ENCODE measurements at places on chromosomes 13 and 19. TPM values are rescaled to one million over a fixed set of nuclear protein-coding genes. Genes with fewer than 3 reads are reported as not detected.
A peak's percentile ranks its signal among the peaks of the same experiment; 100 is the strongest.

DNA sequence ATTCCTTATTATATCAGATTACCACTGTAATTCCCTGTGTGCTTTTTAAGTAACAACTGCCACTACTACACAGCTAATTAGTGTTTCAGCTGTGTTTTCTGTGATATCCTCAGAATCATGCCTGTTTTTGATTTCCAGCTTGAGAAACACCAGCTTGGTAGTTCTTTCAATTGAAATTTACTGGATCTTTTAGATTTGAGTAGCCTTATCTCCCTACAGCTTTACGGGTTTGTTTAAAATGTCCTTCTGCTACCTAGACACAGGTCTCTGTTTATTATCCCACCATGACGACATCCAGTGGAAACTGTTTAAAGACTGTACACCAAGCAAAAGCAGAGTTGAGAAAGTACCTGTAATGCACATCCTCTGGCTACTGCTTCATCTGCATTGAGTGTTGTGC is 12.1 kb downstream of the HSPH1 start:
- H3K27ac ChIP-seq = no peak overlapping the region
- peaks cover 65% of the 10 kb centered on the region for H3K36me3 ChIP-seq
- H3K4me3 ChIP-seq = no peak overlapping the region
- no peaks in the 10 kb centered on the region for H3K4me1 ChIP-seq
- H3K27me3 ChIP-seq = no peaks in the 10 kb centered on the region

- H3K27ac ChIP-seq = no peak overlapping the region
- H3K4me1 ChIP-seq = peaks cover 2% of the 10 kb centered on the region
- peaks cover 18% of the 10 kb centered on the region for H3K36me3 ChIP-seq
- H3K27me3 ChIP-seq = no peaks in the 10 kb centered on the region
Measured at GRCh38 chr19:8459520-8460270, 14.9 kb downstream of the HNRNPM start.

ZNF723 gene
- total RNA-seq = not detected

USPL1 gene
- 18.4 TPM for total RNA-seq

DNA sequence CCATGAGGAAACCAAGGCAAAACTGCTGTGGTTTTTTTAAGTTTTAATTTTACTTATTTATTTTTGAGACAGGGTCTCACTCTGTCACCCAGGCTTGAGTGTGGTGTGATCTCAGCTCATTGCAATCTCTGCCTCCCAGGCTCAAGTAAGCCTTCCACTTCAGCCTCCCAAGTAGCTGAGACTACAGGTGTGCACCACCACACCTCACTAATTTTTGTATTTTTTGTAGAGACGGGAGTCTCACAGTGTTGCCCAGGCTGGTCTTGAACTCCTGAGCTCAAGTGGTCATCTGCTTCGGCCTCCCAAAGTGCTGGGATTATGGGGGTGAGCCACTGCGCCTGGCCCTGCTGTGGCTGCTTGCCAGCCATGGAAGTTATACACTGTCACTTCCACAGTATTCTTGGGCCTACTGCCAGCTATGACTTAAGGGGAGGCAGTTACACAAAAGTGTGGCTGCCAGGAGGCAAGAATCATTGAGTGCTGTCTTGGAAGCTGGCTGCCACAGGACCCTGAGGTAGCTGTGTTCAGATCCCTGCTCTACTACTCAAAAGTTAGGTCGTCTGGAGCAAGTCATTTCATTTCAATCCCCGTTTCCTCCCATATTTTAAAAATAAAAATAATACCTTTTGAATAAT is 12.7 kb downstream of the FARP1 start:
- no peaks in the 10 kb centered on the region for H3K27me3 ChIP-seq
- no peak for DNase-seq
- H3K27ac ChIP-seq = no peak overlapping the region
- H3K4me3 ChIP-seq = no peak overlapping the region

PIN1 gene
- total RNA-seq = 57.7 TPM

- H3K36me3 ChIP-seq = peaks cover 22% of the 10 kb centered on the region
- H3K4me1 ChIP-seq = no peaks in the 10 kb centered on the region
- peak; percentile 78 for DNase-seq
- H3K27ac ChIP-seq = peak overlapping the region; percentile 86
- no peaks in the 10 kb centered on the region for H3K27me3 ChIP-seq
Measured at GRCh38 chr19:35755550-35756376, 1.1 kb downstream of the HSPB6 start.

FPR2 gene
- total RNA-seq = 2.3 TPM

ERVK3-1 gene
- 35.4 TPM for total RNA-seq

- no peaks in the 10 kb centered on the region for H3K27me3 ChIP-seq
- no peak overlapping the region for H3K27ac ChIP-seq
- no peak overlapping the region for H3K4me3 ChIP-seq
- no peak for DNase-seq
Measured at GRCh38 chr19:8404391-8405151, 8.5 kb upstream of the MARCHF2 start.

- no peaks in the 10 kb centered on the region for H3K27me3 ChIP-seq
- peak overlapping the region; percentile 32 for H3K27ac ChIP-seq
- no peaks in the 10 kb centered on the region for H3K36me3 ChIP-seq
- H3K4me3 ChIP-seq = no peak overlapping the region
Measured at GRCh38 chr19:47613165-47614020, 4.5 kb downstream of the BICRA start.

GRCh38 chr19:50639121-50640112 is at the start of gene SYT3:
Gene SYT3 (minus strand): TSS chr19:50639881. CDS start chr19:50637411, 2,470 bp downstream.
- H3K27me3 ChIP-seq = peaks cover 3% of the 10 kb centered on the region
- no peak within 1 kb of the TSS for H3K27ac ChIP-seq
- DNase-seq = peak; percentile 67
- H3K4me1 ChIP-seq = no peaks in the 10 kb centered on the region
- H3K4me3 ChIP-seq = peak within 1 kb of the TSS; percentile 37
- H3K36me3 ChIP-seq = no peaks in the 10 kb centered on the region

GRCh38 chr19:16382775-16383543 is 58.3 kb downstream of the KLF2 start:
- H3K36me3 ChIP-seq = peaks cover 19% of the 10 kb centered on the region
- peak overlapping the region; percentile 87 for H3K27ac ChIP-seq
- no peak overlapping the region for H3K4me3 ChIP-seq
- DNase-seq = peak; percentile 87

GRCh38 chr19:55257461-55258420 is 1.1 kb downstream of the PPP6R1 start:
- peak overlapping the region; percentile 62 for H3K4me3 ChIP-seq
- H3K36me3 ChIP-seq = no peaks in the 10 kb centered on the region
- DNase-seq = peak; percentile 22

GRCh38 chr13:88246239-88246638 is 575.1 kb downstream of the SLITRK5 start:
- no peak for DNase-seq
- H3K36me3 ChIP-seq = no peaks in the 10 kb centered on the region
- no peaks in the 10 kb centered on the region for H3K27me3 ChIP-seq
- no peaks in the 10 kb centered on the region for H3K4me1 ChIP-seq

DNA sequence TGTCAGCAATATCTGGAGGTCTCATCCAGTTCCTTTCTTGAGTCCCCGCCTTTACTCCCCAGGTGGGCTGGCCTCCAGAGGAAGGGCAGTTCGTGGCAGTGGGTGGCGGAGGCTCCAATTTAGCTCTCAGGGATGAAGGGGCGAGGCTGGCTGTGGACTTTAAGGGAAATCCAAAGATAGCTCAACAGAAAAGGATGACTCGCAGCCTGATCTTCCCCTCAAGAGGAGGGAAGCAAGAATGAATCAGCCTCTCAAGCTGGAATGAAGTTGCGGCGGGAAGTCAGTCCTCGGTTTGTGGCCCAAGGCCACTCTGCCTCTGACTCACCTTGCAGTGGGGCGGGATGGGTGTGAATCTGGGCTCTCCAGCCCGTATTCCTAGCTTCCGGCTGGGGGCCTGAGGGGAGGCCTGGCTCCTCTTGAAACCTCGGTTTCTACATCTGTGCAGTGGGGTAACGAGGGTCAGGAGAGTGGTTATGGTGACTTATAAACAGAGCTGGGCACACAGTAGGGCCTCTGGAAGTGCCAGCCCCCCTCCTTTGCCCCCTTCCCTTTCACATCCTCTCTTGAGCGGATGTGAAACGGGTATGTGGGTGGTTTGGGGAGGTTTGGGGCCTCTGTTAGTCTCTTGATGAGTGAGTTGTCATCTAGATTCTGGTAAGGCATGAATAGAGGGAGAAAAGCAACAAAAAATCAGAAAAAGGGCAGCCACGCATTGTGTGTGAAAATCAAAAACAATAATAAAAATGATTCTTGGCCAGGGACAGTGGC is 10.5 kb upstream of the SMG9 start:
- H3K27ac ChIP-seq = no peak overlapping the region
- H3K27me3 ChIP-seq = no peaks in the 10 kb centered on the region
- DNase-seq = no peak
- no peaks in the 10 kb centered on the region for H3K36me3 ChIP-seq

- no peaks in the 10 kb centered on the region for H3K36me3 ChIP-seq
- no peak for DNase-seq
- H3K27ac ChIP-seq = no peak overlapping the region
- no peaks in the 10 kb centered on the region for H3K27me3 ChIP-seq
Measured at GRCh38 chr13:44927968-44928367, 61.3 kb downstream of the NUFIP1 start.

DNA sequence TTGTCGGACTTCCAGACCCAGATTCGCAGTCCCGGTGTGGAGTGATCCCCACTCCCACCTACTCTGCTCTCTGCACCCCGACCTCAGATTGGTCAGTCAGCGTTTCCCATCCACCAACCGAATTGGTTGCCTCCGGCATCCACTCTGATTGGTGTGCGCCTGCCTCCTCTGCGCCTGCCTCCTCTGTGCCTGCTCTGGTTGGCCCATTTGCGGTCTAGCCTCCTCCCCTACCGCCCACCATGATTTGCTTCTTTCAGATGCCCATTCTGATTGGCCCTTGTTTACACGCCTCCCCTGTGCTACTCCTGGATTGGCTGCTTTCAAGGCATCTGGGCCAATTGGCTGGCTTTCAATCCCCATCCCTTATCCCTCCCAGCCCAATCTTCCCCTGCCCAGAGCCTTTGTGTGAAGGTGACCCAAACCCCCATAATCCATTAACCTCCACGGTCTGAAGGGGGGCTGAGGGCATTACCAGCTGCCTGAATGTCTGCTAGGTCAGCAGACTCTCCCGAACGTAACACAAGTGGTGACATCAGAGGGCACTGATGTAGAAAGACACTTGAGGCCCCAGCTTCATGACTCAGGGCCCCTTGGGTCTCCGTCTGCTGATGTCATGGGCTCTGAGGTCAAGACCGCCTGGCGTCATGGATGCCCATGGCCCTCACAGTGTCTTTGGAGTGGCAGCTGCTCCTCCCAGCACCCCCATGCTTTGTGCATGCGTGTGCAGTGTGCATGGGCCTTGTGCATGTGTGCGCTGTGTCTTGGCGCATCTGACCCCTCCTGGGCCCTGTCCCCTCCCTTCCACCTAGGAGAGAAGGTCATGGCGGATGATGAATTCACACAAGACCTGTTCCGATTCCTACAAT is 80.4 kb downstream of the MAP4K1 start:
- H3K27ac ChIP-seq = no peak overlapping the region
- no peak for DNase-seq
- H3K4me3 ChIP-seq = no peak overlapping the region
- no peaks in the 10 kb centered on the region for H3K27me3 ChIP-seq
- no peaks in the 10 kb centered on the region for H3K4me1 ChIP-seq

TYROBP gene
- 77.6 TPM for total RNA-seq

- no peaks in the 10 kb centered on the region for H3K27me3 ChIP-seq
- H3K4me1 ChIP-seq = peaks cover 8% of the 10 kb centered on the region
- no peaks in the 10 kb centered on the region for H3K36me3 ChIP-seq
- H3K4me3 ChIP-seq = no peak overlapping the region
- DNase-seq = no peak
Measured at GRCh38 chr13:95298971-95299621, 2.2 kb downstream of the ABCC4 start.

DNA sequence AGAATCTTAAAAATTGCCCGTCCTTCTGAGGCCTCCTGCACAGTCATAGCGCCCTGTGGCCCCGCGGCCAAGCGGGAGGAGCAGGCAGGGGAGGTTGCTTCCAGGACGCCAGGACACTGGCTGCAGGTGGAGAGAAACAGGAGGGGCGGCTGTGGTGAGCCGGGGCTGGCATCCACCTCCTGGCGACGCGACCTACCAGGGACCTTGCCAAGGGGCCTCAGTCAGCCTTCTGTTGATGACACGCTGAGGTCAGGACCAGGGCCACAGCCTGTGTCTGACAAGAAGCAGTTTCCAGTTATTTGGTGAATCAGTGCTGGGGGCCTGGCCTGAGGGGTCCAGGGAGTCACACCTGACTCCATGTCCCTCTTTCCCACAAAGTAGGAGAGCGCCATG is 13.3 kb upstream of the MKNK2 start:
- H3K36me3 ChIP-seq = no peaks in the 10 kb centered on the region
- H3K4me3 ChIP-seq = no peak overlapping the region
- H3K4me1 ChIP-seq = no peaks in the 10 kb centered on the region

PRSS57 gene
- total RNA-seq = not detected

CD22 gene
- 15.4 TPM for total RNA-seq

- H3K4me1 ChIP-seq = no peaks in the 10 kb centered on the region
- no peak overlapping the region for H3K4me3 ChIP-seq
- H3K36me3 ChIP-seq = no peaks in the 10 kb centered on the region
Measured at GRCh38 chr13:97212601-97213040, 9.5 kb upstream of the MBNL2 start.

LRRC63 gene
- 0.31 TPM for total RNA-seq

SLC10A2 gene
- total RNA-seq = 0.19 TPM

ING1 gene
- total RNA-seq = 12.4 TPM

DNA sequence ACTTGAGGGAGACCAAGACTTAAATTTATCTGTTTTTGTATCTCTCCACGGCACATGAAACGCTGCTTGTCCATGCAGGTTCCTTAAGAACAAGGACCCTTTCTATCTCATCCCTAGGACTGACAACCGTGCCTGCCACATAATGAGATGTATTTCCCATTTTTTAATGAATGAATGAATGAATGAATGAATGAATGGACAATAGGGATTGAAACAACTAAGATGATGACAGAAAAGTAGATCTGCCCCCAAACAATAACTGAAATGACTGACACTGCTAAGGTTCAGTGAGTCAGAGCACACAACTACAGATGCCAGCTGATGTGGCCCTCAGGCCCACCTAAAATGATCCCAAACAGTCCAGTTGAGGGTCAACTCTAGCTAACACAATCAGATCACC is 69.8 kb downstream of the USP12 start:
- H3K27ac ChIP-seq = no peak overlapping the region
- no peak for DNase-seq
- no peaks in the 10 kb centered on the region for H3K27me3 ChIP-seq
- no peaks in the 10 kb centered on the region for H3K36me3 ChIP-seq
- no peak overlapping the region for H3K4me3 ChIP-seq
- no peaks in the 10 kb centered on the region for H3K4me1 ChIP-seq

DNA sequence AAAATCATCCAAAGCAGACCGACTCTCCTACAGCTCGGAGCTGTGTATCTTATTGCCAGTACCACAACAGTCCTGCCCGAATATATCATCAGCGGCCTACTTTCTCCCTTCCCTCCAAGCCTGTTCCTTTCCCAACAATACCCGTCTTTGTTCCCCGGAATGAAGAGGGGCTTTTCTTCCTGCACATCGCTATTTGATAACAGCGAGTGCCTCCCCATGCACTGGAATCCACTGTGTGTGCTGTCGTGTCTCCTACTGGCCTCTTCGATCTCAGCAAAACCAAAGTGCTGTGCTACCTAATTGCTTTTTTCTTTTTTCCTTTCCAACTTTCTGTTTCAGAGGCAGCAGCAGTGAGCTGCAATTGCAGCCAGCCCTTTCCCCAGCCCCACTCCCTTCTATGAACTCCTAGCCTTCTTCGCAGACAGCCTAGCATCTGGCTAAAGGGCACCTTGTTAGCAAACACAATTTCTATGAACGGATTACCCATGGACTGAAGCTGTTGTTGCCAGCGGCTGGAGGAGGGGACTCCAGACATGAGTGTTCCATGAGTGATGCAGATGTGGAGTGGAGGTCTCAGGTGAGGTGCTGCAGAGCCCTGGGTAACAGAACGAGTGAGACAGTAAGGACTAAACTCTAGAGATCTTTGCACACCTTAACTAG is 43.4 kb downstream of the EFNB2 start:
- H3K36me3 ChIP-seq = no peaks in the 10 kb centered on the region
- H3K4me3 ChIP-seq = no peak overlapping the region
- no peaks in the 10 kb centered on the region for H3K27me3 ChIP-seq
- no peak overlapping the region for H3K27ac ChIP-seq
